PC-3 (cell line): ENCODE measurements at places on chromosomes 6 and 20.

DNA sequence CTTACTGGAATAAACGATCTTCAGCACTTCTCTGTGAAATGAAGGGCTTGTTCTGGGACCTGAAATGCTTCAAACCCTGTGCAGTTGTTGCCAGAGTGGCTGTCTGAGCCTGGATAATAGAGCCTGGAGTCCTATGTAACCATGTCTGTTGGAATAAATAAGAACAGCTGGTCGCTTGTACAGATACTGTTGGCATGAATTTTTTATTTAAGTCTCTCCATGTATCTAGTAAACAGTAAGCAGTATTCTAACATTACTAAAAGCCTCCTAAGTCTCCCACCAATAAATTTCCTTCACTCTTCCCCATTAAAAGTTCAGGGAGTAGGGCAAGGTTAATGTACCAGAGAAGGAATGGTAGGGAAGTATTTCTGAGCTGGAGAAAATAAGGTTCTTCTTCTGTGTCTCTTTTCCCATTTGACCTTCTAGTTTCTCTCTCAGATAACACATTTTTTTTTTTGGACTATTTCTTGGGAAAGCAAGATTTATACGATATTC lies 227.5 kb downstream of the PRL start:
- DNase-seq, result no peak

DNA sequence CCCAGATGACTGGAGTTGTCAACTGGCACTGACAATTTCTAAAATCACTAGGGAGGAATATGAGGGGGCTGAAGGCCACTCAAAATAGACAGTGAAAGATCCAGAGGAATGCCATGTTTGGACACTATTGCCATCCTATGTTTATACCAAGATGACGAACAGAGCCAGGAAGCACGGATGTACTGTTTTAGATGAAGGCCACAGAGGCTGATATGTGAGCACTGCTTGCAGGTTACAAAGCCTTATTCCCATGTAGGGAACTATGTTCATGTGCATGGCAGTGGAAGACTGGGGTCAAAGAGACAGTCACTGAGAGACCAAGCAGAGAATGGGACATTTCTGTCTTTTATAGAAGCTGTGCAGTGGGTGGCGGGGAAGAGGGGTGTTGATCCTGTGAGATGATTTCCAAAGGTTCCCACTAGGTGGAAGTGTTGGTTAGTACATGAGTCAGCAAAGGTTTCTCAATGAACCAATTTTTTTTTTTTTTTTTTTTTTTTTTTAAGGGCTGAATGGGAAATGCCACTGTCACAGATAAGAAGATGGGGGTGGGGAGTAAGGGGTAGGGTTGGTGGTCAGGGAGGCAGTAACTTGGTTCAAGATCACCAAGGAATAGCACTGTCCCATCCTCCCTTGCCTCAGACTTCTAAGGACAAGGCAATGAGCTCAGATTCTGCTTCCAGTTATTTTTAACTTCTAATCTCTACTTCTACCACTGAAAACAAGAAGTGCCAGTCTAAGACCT lies 46.7 kb upstream of the MOCS1 start:
- peak; percentile 50 for DNase-seq

DNA sequence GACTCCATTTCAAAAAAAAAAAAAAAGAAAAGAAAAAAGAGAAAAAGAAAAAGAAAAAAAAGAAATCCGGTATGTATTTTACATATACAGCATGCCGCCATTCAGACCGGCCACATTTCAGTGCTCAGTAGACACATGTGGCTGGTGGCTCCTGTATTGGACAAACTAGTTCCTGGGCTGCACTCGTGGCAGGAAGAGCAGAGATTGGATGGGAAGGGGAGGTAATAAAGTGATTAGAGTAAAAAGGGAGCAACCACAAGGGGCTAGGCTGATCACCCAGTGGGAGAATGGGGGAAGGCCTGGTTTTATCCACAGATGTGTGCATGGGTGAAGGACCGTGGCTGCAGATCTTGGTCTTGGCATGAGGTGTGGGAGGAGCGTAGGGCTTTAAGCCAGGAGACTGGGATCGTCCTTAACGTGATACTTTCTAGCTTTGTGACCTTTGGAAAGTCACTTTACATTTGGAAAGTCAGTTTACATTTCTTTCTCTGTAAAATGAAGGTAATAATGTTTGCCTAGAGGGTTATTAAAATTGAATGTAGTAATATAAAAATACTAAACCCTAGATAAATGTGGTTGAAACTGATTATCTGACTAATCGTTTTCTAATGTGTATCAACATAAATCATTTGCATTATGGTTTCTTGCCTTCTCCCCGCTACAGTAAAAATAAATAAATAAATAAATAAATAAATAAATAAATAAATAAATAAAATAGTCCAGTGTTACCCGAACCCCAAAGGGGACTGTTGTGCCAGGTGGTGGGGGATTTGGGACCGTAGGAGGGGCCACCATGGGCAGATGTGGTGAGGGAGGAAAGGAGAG lies 869 bp upstream of the TRIM15 start:
- no peak for DNase-seq

DNA sequence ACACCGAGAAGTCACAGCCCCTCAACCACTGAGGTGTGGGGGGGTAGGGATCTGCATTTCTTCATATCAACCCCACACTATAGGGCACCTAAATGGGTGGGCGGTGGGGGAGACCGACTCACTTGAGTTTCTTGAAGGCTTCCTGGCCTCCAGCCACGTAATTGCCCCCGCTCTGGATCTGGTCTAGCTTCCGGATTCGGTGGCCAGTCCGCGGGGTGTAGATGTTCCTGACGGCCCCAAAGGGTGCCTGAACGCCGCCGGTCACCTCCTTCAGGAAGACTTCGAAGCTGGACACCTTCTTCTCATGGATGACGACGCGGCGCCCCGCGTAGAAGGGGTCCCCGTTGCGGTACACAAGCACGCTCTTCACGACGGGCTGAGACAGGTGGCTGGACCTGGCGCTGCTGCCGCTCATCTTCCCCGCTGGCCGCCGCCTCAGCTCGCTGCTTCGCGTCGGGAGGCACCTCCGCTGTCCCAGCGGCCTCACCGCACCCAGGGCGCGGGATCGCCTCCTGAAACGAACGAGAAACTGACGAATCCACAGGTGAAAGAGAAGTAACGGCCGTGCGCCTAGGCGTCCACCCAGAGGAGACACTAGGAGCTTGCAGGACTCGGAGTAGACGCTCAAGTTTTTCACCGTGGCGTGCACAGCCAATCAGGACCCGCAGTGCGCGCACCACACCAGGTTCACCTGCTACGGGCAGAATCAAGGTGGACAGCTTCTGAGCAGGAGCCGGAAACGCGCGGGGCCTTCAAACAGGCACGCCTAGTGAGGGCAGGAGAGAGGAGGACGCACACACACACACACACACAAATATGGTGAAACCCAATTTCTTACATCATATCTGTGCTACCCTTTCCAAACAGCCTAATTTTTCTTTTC lies at the start of gene DCDC2:
Gene DCDC2, minus strand, starts transcription at position 724 of the 883 bp plus-strand sequence. Its CDS starts 309 bp downstream, at position 415.
- DNase-seq, result no peak

GRCh38 chr20:3311623-3312022 lies 72.6 kb upstream of the SLC4A11 start:
- DNase-seq, result no peak

DNA sequence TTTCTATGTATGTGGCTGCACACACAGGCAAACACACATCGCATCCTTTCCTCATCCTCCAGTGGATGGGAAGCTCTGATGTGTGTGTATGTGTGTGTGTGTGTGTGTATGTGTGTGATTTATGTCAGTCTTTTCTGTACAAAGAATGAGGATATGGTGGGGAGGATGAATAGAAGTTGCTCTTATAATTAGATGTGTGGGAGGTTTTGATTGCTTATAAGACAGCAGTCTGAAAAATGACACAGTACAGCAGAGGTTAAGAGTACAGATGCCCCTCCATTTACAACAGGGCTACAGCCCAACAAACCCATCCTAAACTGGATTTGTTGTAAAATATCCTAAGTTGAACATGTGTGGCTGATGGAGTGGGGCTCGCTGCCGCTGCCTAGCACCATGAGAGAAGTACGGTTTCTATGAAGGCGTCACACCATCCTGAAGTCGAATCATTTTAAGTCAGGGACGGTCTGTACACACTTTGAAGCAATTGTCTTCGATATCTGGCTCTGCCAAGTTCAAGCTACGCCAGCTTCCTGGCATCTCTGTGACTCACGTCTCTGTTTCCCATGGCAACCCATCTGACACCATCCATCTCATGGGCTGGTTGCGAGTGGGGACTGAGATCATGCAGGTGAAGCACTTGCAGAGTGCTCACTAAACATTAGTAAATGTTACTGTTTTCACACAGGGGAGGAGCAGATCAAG lies 252.6 kb downstream of the MYLK4 start:
- peak; percentile 65 for DNase-seq

- DNase-seq, result peak; percentile 93
Observed at GRCh38 chr6:22880686-22881433, 311.5 kb downstream of the HDGFL1 start.

GRCh38 chr6:166752097-166752496 lies 125.0 kb upstream of the RPS6KA2 start:
- DNase-seq, result no peak

DNA sequence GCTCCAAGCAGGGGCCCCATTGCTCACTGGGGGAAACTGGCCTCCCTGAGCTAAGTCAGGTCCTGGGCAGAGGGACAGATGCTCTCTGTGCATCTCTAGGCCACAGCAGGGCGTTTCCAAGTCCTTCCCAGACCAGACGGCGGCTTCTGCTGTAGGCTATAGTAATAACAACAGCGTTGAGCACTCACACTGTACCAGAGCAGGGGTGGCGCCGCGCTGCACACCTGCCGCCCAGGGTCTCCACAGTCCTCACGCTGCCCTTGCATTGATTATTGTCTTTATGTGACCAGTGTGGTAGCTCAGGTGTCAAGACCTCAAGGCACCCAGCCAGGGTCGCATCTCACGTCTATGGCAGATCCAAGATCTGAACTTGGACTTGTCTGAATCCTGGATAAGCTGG lies 14.9 kb upstream of the CCN5 start:
- no peak for DNase-seq

DNA sequence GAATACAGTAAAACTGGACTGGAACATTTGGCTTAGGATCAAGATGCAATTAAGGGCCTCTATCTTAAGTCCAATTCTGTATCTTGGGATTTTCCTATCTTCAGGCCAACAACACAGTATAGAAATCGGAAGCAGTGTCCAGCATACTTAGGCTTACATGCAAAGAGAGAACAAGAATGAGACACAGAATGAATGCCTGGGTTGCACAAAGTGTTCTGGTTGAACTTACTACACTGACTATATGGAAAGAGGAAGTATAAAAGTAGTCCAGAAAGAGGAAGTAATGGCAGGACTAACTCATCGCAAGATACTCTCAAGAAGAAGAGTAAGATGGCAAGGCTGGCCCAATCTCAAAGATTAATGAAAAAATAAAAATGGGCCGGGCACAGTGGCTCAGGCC lies 87.6 kb downstream of the BTBD9 start:
- DNase-seq, result no peak

- DNase-seq, result no peak
Observed at GRCh38 chr20:2836035-2836434, 4.4 kb downstream of the PCED1A start.

DNA sequence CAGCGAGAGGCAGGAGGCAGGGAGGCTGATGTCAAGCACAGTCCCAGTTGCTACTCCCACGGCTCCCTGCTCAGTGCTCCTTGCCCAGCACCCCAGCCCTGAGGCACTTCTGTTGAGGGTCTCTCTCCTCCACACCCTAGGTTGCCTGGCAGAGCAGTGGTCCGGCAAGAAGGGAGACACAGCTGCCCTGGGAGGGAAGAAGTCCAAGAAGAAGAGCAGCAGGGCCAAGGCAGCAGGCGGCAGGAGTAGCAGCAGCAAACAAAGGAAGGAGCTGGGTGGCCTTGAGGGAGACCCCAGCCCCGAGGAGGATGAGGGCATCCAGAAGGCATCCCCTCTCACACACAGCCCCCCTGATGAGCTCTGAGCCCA lies 9.1 kb downstream of the CNPY3 start:
- no peak for DNase-seq

DNA sequence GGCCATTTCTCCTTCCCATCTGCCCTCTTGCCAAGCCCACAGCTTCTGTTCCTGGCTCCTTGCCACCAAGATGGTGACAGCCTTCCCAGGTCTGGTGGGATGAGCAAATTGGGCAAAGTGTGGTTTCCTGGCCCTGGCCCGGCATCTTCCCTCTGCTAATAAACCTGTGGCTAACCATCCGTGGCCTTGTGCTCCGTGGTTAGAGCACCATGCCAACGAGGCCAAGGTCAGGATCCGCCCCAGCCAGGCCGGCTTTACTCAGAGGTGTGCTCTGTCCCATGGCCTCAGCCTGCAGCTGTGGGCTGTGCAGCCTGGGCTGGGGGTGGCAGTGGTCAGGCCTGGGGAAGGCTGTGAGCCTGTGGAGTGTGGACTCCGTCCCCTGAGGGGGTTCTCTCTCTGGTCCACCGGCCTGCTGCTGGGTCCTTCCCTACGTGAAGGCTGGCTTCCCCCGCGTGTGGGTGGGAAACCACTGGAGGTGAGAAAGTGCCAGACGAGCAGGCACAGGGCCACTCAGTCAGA lies 117.4 kb downstream of the VEGFA start:
- no peak for DNase-seq

- no peak for DNase-seq
Observed at GRCh38 chr6:155380666-155381332, 66.5 kb upstream of the TFB1M start.

GRCh38 chr20:44856856-44857448 lies 28.6 kb upstream of the YWHAB start:
- DNase-seq, result peak; percentile 36

- no peak for DNase-seq
Observed at GRCh38 chr6:141321493-141322347, 811.0 kb upstream of the GJE1 start.

DNA sequence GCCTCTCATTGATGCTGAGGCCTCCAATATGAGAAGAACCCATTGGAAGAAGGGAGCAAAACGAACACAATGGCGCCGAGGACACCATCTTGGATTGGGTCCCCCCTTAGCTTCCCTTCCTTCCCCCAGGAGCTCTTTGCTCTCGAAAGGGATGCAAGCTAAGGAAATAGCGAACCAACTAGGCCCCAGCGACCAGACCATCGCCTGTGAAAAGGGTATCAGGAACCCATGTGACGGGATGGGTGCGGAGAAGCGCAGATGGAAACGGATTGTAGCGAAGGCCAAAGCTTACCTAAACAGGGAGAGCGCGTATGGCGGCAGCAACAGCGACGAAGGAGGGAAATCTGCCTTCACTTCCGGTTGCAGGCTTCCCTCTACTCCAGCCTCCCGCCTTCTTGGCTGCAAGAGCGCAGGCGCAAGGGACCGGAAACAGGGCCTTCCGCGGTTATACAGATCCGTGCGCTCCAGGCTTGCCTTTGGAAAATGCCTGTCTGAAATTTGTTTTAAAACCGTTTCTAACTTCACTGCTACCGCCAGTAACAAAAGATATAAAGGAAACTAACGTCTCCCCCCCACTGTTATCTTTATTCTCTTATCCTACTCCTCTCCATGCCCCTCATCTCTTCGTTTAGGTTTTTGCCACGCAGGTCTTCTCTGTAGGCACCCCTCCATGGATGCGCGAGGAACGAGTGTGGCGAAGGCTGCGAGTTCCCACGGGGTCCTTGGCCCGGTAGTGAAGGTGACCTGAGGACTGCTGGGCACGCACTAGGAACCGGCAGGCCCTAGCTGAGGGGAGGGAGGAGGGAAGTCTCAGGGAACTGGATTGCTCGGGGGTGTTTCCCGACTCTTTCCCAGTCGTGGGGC lies at the start of gene DDX39B:
Gene DDX39B, minus strand, starts transcription at position 346 of the 864 bp plus-strand sequence. CDS start 1,471 bp downstream, outside the sequence.
- DNase-seq, result peak; percentile 97
